ENCODE measurements at places on chromosomes 5 and 9.

DNA sequence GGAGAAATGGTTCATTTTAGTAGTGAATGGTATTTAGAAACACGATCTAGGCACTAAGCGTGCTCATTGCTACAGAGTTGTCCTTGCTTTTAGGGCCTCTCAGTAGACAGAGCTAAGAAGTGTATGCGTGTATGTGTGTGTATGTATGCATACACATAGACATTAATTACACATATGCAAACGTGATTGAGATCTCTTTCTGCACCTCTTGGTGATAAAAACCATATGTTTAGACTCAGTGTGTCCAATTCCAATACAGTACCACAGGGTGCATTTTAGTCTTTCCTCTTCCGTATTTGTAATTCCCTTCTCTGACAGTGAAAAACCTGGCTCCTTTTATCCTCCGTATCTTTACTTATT is 13.1 kb downstream of the TRIO start:
- DNase-seq: no peak

DNA sequence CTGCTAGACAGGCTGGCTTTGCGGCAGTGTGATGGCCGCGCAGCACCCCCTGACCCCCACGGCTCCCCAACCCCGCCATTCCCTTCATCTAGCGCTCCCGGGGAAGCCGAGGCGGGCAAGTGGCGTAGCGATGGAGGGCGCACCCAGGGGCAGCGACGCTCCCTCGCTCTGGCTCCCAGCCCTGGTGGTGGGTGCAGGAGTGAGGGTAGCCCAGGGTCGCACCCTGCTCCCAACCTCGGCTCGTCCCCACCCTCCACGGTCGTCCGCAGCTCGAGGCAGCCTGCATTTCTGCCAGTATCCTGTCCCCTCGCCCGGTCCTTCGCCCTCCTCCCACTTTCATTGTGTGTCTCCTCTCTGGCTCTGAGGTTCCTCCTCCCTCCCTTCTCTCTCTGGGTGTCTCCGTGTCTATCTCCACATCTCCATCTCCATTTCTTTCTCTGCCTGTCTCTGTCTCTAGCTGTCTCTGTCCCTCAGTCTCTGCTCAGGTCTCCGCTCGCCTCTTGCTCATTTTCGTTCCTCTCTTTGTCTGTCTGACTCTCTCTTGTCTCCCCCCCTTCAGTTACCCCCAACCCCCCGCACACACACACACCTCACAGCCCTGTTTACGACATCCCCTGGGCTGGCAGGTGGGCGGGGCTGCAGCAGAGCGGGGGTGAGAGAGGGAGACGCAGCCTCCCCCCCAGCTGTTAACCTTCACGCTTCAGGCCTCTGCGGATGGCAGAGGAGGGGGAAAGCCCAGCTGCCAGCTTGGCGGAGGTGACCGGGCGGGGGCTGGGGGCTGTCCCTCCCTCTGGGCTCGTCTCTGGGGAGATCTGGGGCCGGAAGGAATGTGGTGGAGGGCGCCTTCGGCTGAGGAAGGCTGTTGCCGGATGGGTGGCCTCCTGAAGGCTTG is 48.7 kb upstream of the PSD2 start:
- DNase-seq: no peak

DNA sequence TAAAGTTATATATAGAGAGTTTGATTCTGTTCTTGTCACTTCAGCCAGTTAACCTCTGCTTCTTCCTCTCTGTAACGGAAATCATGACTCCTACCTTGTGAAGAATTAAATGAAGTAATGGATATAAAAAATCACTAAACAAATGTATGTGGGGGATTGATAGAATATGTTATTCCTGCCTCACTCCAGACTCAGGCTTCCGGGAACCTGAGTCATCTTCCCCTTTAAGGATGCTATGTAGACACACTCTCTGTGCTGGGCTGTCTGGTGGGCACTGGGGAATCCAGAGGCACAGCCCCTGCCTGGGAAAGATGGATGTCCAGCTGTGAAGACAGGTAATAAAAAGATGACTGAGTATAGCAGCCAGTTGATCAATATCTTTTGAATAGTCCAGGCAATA is 77.4 kb downstream of the ZNF618 start:
- peak; percentile 17 for DNase-seq

DNA sequence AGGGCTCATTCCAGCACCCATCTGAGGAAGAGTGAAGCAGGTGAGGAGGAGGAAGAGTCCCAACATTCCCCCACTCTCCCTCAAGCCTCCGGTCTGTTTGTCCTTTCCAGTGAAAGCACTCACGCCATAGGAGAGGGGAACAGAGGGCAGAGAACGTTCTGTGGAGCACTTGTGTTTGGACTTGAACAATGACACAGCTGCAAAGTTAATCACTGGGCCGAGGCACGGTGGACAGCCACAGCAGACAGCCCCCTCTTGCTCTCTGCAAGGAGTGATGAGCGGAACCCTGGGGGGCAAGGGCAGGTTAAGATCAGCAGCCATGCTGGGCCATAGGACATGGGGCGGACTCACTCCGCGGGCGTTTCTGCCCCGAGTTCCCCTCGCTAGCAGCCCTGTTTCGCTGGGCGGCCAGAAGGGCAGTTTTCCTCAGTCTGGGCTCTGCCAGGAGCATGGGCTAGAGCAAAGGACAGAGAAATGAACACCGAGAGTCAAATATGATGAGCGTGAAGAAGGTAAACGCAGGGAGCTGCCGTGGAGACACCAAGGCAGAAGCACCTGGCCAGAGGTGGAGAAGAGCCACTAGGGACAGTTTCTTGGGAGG is 185.7 kb downstream of the GAPVD1 start:
- no peak for DNase-seq

DNA sequence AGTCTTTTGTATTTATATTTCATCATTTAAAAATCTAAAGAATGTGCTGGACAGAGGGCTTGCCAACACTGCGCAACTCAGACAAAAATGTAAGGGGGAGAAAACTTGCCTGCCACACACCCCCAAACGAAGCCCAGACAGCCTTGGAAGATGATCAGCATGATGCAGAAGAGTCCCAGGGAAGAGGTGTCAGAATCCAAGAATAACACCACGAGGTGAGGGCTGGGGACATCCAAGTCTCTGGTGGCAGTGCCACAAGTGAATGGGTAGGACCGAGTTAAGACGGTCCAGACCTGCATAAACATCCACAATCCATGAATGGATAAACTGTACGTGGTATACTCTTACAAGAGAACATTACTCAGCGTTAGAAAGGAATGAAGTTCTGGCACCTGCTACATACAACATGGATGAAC is 10.4 kb downstream of the EPB41L4B start:
- DNase-seq: peak; percentile 59

DNA sequence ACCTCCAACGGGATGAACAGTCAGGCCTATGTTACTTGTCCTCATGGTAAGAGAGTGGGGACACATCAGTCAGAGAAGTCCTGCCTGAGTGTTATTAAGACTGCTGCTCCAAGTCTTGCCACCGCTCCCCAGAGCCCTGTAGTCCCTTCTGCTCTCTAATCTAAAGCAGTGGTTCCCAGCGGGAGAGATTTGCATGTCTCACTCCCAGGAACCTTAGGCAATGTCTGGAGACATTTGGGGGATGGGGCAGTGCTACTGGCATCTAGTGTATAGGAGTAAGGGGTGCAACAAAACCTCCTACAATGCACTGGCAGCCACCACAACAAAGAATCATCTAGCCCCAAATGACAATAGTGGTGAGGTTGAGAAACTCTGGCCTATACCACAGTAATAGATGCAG is 2.6 kb upstream of the SVEP1 start:
- peak; percentile 53 for DNase-seq
